Fibroblast of skin of left quadriceps (primary cell): ENCODE measurements at places on chromosomes 16 and 17.

GRCh38 chr16:80971819-80972218, 34.9 kb downstream of the CMC2 start:
- no peak for DNase-seq

GRCh38 chr16:66278111-66278531, 88.4 kb upstream of the CDH5 start:
- no peak for DNase-seq

GRCh38 chr16:56691885-56692284, 9.6 kb downstream of the MT1X start:
- DNase-seq = no peak

GRCh38 chr17:13671771-13672170, 70.0 kb upstream of the HS3ST3A1 start:
- no peak for DNase-seq

DNA sequence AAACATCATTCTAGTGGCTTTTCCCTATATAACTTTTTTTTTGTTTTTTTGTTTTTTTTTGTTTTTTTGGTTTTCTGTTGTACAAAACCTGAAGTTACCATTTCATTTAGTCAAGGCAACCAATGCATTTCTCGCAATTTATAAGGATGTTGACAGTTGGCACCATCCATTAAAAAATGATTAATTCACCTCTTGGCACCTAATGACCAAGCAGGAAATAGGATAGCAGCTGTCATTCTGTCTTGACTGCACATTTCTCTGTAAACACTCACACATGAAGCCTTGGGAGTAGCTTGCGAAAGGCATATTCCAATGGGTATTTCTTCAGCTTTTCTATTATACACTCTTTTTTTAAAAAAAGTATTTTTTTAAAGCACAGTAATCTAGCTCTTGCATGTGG, 77.5 kb downstream of the SYCE1L start:
- no peak for DNase-seq

- no peak for DNase-seq
These were observed 49.2 kb downstream of the SREBF1 start for GRCh38 chr17:17787568-17787967.

- no peak for DNase-seq
These were observed 12.3 kb downstream of the RFFL start for GRCh38 chr17:35051183-35051578.
